Prostate gland (tissue), 2 donors: ENCODE measurements at places on chromosomes 7 and 10. TPM values are rescaled to one million over a fixed set of nuclear protein-coding genes. Genes with fewer than 3 reads are reported as not detected.

DNA sequence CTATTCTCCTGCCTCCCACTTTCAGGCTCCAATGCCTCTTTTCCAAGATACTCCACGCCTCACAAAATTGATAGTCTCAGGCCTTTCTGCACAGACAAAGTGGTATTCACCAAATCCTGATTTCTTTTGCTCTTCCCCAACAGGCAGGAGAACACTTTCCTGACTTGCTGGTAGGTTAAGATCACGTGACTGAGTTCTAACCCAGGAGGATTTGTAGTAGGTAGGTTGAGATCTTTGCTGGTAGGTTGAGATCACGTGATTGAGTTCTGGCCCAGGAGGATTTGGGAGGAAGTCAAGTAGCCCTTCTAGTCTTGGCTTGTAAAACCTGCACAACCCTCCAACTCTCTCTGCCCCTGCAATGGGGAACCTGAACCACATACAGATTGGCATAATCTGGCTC is 741.5 kb downstream of the TYW1 start:
- H3K4me1 ChIP-seq = no peaks in the 10 kb centered on the region
- no peak overlapping the region for H3K4me3 ChIP-seq
- H3K27ac ChIP-seq = no peak overlapping the region
- no peaks in the 10 kb centered on the region for H3K36me3 ChIP-seq
- no peaks in the 10 kb centered on the region for H3K27me3 ChIP-seq

The TM9SF3 gene
- total RNA-seq = 165 TPM

The CHRM2 gene
- total RNA-seq = 0.40 TPM

DNA sequence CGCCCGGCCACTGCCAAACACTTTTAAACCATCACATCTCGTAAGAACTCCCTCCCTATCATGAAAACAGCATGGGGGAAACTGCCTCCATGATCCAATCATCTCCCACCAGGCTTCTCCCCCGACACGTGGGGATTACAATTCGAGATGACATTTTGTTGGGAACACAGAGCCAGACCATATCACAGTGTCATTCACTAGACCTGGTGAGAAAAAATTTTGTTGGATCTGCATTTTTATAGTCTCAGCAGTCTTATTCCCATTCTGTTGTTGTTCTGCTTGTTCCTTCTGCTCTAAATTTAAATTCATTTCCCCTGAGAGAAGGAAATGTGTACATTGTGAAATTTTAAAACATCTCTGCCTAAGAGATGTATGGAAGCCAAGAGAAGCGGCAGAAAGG is 4.8 kb upstream of the MKLN1 start:
- H3K36me3 ChIP-seq = no peaks in the 10 kb centered on the region
- no peak overlapping the region for H3K4me3 ChIP-seq
- H3K27me3 ChIP-seq = no peaks in the 10 kb centered on the region

The RTKN2 gene
- 2.1 TPM for total RNA-seq

DNA sequence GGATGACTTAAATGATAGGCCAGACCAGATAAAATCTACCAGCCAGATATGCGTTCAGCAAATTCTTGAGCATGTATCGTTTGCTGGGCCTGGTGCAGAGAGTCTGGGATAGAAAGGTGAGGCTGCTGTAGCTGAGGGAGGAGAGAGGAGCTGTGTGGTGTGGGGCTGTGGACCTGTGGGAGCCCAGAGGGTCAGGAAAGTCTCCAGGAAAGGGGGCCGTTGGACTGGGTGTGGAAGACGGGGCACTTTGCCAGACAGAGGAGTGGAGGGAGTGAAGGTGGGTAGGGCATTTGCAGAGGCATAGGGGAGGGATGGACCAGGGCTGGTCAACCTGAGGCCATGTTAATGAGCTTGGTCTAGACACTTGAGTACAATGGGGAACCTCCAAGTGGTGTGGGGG is 124.7 kb upstream of the UNC5B start:
- H3K27ac ChIP-seq = no peak overlapping the region
- H3K4me3 ChIP-seq = no peak overlapping the region
- peak; percentile 2 for DNase-seq
- H3K27me3 ChIP-seq = no peaks in the 10 kb centered on the region

DNA sequence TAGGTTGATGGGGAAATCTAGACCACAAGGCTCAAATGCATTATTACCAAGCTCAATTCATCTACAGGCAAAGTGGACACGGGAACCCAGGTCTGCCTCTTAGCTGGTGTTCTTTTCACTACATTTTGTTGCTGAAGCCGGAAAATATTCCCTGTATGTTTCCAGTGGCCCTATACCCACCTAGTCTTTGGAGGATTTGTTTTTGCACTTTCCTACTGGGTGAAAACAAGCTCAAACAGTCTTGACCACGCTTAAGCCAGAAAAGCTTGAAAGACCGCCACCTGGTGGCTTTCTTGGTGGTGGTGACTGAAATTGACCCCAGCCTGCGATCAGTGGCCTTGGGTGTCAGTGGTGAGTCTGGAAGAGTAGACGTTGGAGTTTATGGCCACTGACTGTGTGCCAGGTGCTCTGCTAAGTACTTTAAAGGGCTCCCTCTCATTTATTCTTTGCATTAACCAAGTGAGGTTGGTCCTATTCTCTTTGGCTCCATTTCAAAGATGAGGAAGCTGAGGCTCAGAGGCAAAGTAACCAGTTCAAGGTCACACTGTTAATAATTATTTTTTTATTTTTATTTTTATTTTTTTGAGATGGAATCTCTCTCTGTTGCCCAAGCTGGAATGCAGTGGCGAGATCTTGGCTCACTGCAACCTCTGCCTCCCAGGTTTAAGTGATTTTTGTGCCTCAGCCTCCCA is 11.1 kb upstream of the CRTAC1 start:
- H3K36me3 ChIP-seq = no peaks in the 10 kb centered on the region
- no peak overlapping the region for H3K27ac ChIP-seq
- peak; percentile 57 for DNase-seq
- no peak overlapping the region for H3K4me3 ChIP-seq
